ENCODE measurements at places on chromosomes 16 and 17. TPM values are rescaled to one million over a fixed set of nuclear protein-coding genes. Genes with fewer than 3 reads are reported as not detected.

DNA sequence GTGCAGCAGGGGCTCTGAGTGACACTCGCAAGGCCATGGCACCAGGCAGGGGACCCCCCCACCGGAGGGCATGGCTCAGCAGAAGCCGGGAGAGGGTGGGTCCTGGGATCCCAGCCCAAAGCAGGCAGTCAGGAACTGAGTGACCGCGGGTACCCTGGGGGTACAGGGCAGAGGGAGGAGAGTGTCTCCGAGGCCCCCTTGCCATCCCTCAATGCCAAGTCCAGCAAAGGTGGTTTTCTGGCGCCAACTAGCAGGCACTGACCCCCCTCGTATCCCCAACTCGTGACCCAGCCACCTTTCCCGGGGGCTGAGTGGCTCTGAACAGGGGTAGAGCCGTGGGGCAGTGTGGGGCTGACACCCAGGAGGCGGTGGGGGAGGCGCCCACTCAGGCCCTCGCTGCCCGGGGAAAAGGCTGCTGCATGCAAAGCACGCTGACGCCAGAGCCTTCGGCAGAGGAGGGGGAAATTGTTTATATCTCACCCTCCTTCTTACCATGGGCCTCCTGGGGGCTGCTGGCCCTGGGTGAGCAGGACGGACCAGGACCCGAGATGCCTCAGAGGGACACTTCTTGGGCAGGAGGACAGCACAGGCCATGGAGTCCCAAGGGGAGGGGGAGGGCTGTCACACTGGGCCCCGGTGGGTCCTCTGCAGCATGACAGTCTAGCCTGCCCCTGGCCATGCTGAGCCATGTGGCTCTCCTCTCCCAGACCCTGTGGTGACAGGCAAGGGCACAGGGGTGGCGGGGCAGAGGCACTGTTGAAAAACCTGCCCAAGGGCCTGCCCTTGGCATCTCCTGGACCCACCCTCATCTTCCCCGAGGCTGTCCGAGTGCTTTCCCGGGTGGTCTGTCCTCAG, 14.6 kb upstream of the ENPP7 start:
- no peak for DNase-seq

DNA sequence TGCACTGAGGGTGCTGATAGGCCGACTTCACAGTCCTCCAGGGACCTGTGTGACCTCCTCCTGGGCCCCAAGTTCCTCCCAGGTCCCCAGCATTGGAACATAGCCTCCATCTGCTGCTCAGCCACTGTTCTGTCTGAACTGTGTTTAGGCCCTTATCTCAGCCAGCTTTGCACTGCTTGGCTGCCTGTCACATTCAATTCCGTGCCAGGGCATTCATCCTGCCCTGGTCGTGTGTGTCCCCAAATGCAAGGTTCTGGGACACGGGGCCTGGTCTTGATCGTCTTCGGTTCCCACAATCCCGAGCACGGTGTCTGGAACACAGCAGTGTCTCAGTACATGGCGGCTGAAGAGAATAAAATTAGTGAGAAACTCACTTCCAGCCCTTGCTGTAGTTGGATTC, 69.9 kb upstream of the NFAT5 start:
- DNase-seq, result no peak

DNA sequence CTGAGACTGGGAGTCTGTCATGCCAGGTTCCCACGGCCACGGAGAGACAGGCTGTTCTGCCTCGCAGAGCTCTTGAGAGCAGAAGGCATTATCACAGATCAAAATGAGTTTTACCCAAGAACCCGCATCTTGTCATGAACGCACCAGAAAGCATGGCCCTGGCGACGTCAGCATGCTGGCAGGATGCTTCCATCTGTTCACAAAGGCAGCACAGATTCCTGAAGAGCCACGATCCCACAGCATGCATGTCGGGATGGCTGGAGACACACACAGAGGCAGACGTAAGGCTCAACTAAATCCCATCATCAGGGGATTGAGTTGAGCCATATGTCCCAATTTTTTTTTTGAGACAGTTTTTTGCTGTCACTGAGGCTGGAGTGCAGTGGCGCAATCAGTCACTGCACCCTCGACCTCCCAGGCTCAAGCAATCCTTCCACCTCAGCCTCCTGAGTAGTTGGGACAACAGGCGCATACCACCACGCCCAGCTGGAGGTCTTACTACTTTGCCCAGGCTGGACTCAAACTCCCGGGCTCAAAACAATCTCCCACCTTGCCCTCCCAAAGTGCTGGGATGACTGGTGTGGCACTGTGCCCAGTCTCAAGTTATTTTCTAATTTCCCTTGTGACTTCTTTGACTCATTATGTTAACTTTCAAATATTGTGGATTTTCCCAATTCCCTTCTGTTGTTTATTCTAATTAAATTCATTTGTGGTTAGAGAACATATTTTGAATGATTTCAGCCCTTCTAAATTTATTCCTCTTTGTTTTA, 11.1 kb downstream of the FANCA start:
- DNase-seq, result no peak

DNA sequence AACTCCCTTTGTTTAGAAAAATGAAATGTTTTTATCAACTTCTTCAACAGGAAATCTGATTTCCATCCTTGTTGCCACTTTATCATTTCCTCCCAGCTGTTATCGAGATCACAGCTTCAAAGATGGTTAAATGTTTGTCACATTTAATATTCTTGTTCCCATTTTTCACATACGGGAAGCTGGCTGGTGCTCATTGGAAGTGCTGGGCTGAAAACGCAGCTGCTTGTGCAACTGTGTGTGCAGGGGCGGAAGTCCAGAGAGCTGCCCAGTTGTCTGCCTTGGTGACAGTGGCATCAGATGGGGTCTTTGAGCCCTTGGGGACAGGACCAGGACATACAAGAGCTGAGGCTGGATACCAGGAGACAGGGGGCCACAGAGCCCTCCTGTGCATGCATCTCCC, 549.2 kb upstream of the CDH11 start:
- no peak for DNase-seq

GRCh38 chr17:41775394-41776226, 10.9 kb downstream of the JUP start:
- no peak for DNase-seq

GRCh38 chr16:5025171-5025632, 8.5 kb downstream of the NAGPA start:
- DNase-seq, result no peak

Gene C17orf67
- polyA plus RNA-seq, result 2.3 TPM

GRCh38 chr16:10566613-10567012, 13.8 kb downstream of the EMP2 start:
- DNase-seq, result no peak

DNA sequence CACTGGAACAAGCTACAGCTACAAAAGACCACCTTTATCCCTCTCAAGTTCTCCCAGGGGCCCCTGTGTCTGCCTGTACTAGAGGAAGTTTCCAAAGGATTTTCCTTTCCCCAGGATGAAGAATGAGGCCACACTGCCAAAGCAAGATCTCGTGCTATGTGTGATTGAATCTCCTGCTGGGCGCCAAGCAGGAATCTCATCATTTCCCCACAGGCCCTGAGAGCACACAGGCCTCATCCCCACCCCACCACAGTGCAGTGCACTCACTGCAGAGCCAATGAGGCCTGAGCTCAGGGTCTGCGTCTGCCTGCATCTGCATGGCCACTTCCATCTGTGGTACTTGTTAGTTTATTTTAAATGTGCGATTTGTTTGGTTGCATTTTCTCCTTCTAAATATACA, 387.4 kb upstream of the ASIC2 start:
- no peak for DNase-seq

GRCh38 chr17:350706-351448, 1.7 kb downstream of the RPH3AL start:
- peak; percentile 73 for DNase-seq

GRCh38 chr17:7191069-7191468, 11.9 kb upstream of the ASGR1 start:
- no peak for DNase-seq

GRCh38 chr17:1007310-1008007, 10.5 kb downstream of the TIMM22 start:
- no peak for DNase-seq

Gene CA10
- 14.0 TPM for polyA plus RNA-seq

Gene HES7
- polyA plus RNA-seq, result 0.21 TPM

GRCh38 chr17:79988185-79988971, 47.3 kb downstream of the TBC1D16 start:
- no peak for DNase-seq

- no peak for DNase-seq
Observed at GRCh38 chr17:73091770-73092522, 542 bp downstream of the SLC39A11 start.

Gene APOH
- polyA plus RNA-seq, result not detected

DNA sequence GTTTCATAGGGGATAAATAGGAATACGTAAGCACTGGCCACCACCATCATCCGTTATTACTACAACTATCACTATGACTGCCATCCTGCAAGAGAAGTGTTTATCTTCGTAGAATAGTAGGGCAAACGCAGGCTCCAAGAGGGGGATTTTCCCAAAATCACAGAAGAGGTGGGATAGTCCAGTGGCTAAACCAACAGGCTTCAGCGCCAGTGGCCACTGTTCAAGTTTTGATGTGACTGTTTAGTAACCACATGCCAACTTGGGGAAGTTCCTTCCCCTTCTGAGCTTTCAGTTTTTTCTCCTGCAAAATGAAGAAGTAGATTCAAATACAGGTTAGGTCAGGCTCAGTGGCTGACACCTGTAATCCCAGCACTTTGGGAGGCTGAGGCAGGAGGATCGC, 60.7 kb upstream of the GRIN2A start:
- DNase-seq, result no peak

- DNase-seq, result no peak
Observed at GRCh38 chr17:76023900-76024237, 3.2 kb downstream of the EVPL start.

DNA sequence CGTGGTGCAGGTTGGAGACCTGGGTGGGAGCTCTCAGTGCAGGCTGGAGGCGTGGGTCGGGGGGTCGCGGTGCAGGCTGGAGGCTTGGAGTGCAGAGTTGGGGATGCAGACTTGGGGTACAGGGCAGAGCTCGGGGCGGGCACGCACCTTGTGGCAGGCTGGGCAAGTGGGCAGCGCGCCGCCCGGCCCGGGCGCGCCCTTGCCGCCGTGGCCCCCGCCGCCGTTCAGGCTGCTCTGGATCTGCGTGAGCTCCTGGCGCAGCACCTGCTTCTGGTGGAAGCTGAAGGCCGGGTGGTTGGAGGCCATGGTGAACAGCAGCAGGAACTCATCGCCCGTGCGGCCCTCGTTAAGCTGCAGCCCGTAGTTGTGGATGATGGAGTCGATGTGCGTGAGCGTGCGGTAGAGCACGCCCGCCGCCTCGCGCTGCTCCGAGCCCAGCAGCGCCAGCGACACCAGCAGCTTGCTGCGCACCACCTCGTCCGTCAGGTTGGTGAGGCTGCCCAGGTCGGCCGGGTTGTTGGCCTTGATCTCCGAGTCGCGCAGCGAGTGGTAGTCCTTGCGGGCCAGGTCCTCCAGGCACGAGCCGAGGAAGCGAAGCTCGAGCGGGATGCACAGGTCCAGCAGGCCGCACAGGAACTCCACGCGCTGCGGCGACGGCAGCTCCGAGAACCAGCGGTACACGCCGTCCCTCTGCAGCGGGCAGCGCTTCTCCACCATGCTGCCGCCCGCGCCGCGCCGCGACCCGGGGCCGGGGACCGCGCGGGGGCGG, 1.1 kb downstream of the ZCCHC14 start:
- DNase-seq, result no peak

GRCh38 chr16:912322-912683, 58.5 kb downstream of the LMF1 start:
- DNase-seq, result no peak

GRCh38 chr17:17381446-17382064, 78.4 kb downstream of the NT5M start:
- DNase-seq, result no peak

- no peak for DNase-seq
Observed at GRCh38 chr16:85302848-85303353, 190.6 kb upstream of the CIBAR2 start.

- no peak for DNase-seq
Observed at GRCh38 chr17:69588827-69589239, 174.3 kb downstream of the MAP2K6 start.

DNA sequence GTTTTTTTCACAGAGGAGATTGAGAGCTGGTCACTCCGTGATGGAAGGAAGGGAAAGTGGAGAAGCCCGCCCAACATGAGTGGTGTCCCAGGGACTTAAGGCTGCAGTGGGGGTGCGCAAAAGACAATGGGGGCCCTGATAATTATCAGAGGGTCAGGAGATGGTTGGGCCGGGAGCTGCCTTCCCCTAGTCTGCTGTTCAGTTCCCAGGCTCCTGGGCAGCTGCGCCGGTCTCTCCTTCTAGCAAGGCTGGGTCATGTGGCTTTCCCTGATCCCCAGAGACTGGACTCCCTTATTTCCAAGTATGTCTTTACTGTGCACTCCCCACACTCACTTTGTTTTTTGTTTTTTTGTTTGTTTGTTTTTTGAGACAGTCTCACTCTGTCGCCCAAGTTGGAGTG, 16.2 kb downstream of the CYGB start:
- no peak for DNase-seq

Gene GP1BA
- 0.88 TPM for polyA plus RNA-seq

Gene TP53TG3F
- not detected for polyA plus RNA-seq

Gene TAT
- polyA plus RNA-seq, result not detected

- DNase-seq, result no peak
Observed at GRCh38 chr17:37502009-37502936, 12.6 kb downstream of the DUSP14 start.

DNA sequence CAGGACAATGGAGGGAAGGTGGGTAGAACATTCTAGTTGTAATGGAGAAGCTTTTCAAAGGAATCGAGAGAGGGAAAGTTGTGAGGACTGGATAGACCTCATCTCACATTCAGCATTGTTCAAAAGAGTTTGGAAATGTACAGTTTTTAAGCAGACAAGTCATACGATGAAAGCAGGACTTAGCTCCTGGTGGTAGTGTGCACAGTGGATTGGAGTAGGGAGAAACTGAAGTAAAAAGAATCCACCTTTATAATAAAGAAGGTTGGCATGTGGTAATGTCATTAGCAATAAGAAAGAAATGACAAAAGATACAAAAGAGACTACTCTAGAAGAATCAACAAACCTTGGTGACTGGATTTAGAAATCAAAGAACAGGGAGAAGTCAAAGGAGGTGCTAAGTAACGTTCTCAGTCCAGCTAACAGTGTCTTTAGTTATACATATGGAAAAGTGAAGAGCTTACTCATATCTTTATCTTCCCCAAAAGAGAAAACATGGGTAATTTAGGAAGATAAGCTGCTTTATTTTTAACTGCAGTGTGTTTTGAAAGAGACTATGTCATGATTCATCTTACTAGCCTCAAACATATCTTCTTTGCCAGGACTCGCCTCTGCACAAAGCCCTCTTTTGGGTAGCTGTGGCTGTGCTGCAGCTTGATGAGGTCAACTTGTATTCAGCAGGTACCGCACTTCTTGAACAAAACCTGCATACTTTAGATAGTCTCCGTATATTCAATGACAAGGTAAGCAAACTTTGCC, 18.7 kb upstream of the EVI2A start:
- no peak for DNase-seq

DNA sequence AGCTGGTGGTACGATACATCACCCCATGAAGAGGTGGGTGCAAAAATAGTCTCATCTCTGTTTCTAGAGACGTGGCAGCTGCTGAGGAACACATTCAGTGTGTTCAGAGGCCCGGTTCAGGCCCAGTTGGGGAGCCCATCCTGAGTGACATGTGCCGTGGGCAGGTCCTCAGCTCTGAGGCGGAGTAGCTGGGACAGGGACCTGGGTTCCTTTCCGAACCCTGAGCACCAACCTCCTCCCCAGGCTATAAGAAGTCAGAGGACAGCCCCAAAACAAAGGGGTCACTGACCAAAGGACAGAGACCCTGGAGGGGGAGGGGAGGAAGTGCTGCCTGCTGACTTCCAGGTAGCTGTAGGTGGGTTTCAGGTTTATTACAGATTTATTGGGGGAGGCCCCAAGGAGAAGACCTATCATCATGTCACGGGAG, 5.1 kb downstream of the LDHD start:
- no peak for DNase-seq

- DNase-seq, result no peak
Observed at GRCh38 chr17:34692920-34693319, 113.5 kb downstream of the TMEM132E start.

Measured in hindlimb muscle (tissue), 1 donor.